Activated T-helper 1 cell treated with anti-CD3 and anti-CD28 coated beads, Interleukin-2, amount 50 U/mL, for 16 hours (primary cell): ENCODE measurements at places on chromosomes 7 and 10.

DNA sequence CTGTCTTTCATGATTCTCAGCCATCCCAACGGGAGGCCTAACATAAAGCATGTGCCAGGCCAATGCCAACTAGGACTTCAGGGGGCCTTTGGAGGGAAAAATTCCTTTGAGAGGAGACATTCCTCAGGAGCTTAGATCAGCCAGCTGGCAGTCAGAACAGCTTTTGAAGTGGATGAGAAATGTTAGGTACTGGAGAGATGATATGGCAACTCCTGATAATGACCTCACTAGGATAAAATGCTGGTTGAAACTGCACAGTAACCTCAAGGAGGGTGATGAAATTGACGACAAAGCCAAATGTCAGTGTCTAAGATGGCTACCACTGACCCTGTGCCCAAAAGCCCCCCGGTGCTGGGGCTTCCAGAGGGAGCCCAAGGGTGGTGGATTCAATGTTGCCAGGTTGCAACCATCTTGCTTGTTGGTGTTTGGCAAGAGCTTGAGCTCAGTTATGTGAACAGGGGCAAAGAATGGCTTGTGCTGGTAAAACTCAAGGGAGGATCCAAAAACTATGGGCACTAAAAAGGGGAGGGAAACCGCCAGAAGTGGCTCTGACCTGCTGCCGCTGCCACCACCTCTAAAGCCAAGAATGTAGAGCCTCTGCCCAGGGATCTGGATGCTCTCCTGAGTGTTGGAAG is 121.2 kb downstream of the UBE2H start:
- no peak for DNase-seq

GRCh38 chr10:23190872-23191763 is 994 bp upstream of the PTF1A start:
- no peak for DNase-seq

DNA sequence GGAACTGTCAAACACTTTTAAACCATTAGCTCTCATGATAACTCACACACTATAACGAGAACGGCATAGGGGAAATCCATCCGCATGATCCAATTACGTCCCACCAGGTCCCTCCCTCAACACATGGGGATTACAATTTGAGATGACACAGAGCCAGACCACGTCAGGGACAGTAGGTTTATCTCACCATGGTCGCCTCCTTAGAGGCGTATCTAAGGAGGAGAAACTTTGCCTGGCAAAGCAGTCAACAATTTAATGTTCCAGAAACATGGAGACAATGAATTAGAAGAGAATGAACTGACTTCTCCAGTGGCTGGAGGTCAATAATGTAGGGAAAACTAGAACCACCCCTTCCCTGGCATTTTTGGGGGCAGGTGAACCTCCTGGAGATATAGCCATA is 488.4 kb upstream of the AUTS2 start:
- no peak for DNase-seq

DNA sequence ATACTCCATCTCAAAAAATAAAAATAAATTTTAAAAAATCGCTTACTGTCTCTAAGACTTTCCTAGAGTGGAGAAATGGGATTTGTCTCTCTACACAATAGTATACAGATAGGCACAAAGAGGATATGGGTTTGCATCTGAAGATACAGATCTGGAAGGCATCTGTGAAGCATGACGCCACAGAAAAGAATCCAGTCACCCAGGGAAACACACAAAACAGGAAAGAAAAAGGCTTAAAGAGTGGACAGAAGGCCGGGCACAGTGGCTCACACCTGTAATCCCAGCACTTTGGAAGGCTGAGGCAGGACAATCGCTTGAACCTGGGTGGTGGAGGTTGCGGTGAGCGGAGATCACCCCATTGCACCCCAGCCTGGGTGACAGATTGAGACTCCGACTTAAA is 61.3 kb downstream of the SKIDA1 start:
- no peak for DNase-seq

DNA sequence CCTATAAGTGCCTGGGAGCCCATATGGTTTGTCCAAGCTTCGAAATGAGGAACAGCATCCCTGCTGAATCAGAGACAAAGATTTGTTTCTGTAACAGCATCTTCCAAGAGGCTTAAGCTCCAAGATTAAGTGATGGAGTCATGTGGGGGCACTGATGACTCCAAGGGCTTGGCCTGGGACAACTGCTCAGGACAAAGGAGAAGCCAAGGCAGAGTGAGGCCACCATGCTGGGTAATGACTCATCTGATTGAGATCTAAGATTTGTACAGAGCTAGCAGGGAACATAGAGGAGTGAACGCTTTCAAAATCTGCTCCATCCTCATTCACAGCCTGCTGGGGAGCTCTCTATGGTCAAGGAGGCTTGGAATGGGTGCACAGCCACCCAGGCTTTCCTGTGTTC is 49.3 kb downstream of the C10orf120 start:
- no peak for DNase-seq

- DNase-seq: no peak
Measured at GRCh38 chr10:105615715-105616365, 974.8 kb downstream of the SORCS3 start.

- no peak for DNase-seq
Measured at GRCh38 chr7:131067220-131067619, 260.5 kb upstream of the MKLN1 start.
